Stimulated activated CD4-positive, alpha-beta T cell treated with anti-CD3 and anti-CD28 coated beads, Interleukin-4, amount 100 ng/mL, for 48 hours (primary cell): ENCODE measurements at places on chromosomes 2 and 18.

- no peak for DNase-seq
Measured at GRCh38 chr2:233359823-233360222, 5.5 kb downstream of the DGKD start.

DNA sequence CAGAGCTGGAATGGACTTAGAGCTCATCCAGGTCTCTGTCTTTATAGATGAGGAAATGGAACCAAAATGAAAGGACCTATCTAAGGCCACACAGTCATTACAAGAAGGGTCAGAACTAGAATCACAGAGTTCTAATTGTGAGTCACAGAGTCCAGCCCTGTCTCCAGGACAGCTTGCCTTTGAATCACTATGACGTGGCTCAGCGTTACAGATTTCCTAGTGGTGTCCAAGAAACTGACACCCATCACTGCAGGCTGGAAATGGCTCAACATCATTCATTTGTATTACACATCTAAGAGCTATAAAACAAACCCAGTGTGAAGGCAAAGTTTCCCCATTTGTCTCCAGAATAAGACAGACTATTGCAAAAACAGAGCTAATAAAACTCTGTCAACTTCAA is 164.3 kb upstream of the SIX2 start:
- DNase-seq = no peak

- DNase-seq = peak; percentile 3
Measured at GRCh38 chr2:54103454-54104314, 11.7 kb upstream of the ACYP2 start.

DNA sequence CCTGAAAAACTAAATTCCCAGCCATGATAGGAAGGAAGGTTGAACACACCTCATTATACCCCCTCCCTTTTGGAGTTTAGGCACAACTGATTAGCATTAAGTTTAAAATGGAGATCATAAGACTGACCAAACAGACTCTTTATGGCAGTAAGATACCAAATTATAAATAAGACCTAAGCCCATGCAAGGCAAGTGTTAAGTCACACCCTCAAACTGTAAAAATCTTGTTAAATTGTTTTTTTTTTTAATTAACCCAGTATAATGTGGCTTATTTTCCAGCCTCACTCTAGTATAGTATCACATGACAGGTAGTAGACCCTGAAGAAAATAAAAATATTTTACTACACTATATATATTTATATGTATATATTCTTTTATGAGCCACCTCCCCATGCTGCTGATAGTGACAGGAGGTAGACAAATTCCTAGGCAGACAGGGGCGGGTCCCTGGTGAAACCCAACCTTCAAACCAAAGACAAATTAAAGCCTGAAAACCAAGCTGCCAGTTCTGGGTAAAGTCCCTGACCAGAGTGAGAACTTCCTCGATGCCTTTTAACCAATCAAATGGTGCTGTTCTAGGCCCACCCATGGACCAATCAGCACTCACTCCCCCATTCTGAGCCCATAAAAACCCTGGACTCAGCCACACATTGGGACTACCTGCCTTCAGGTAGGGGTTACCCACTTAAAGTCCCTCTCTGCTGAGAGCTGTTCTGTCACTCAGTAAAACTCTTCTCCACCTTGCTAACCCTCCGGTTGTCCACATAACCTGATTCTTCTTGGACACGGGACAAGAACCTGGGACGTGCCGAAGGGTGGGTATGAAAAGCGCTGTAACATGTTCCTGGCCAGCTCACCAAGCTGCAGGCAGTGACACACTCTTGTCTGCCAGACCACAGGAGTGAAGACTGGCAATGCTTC is 123.9 kb upstream of the B3GNT2 start:
- DNase-seq = no peak

DNA sequence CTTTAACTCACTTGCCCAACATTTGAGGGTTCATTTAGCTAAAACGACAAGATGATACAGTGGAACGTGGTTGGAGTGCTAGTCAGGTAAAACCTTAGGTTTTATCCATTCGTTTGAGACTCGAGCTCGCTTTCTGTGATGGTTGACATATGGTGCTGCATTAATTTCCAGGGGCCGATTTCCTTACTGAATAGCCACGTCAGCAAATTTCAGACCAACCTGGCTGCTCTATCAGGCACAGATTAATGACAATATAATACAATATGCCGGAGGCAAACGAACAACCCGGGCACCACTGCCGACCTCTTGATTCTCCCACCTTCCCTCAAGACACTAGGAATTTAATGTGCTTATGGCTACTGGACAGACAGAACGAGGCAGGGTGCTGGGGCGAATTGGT is 42.0 kb downstream of the NABP1 start:
- DNase-seq = no peak

- DNase-seq = no peak
Measured at GRCh38 chr2:182020286-182021070, 34.8 kb downstream of the PPP1R1C start.

GRCh38 chr2:165110394-165110793 is 93.5 kb downstream of the SCN3A start:
- no peak for DNase-seq

DNA sequence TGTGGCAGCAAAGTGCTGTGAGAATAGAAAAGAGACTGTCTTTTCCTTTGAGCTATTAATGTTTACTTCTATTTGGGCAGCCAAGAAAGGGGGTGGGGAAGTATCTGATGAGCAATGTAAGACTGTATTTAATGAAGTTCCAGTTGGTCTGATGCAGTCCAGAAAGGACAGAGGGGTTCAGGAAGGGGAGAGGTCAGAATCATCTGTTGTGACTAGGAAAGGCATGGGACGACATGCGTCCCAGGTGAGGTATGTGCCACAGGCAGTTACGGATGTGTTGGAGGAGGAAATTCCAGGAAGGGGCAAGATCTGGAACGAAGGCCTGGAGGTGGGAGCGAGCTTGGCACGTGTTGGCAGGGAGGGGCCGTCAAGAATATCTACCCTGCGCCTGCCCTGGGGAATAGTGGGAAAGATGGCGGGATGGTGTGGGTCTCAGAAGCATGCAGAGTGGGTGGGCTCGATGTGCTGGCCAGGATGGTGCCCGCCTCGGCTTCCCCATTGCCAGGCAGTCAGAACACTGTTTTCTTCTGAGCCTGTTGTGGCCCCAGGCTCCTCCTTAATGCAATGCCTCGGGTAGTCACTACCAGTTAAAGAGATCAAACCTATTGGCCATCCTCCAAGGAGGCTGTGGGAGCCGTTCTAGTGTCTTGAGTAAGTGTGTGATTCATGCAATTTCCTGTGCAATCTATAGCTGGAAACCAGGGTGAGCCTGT is 57.8 kb upstream of the TXNDC2 start:
- DNase-seq = no peak
